T-helper 2 cell (primary cell): ENCODE measurements at places on chromosomes 13 and 19.

GRCh38 chr13:96020155-96020575 is 33.0 kb downstream of the UGGT2 start:
- DNase-seq = no peak

DNA sequence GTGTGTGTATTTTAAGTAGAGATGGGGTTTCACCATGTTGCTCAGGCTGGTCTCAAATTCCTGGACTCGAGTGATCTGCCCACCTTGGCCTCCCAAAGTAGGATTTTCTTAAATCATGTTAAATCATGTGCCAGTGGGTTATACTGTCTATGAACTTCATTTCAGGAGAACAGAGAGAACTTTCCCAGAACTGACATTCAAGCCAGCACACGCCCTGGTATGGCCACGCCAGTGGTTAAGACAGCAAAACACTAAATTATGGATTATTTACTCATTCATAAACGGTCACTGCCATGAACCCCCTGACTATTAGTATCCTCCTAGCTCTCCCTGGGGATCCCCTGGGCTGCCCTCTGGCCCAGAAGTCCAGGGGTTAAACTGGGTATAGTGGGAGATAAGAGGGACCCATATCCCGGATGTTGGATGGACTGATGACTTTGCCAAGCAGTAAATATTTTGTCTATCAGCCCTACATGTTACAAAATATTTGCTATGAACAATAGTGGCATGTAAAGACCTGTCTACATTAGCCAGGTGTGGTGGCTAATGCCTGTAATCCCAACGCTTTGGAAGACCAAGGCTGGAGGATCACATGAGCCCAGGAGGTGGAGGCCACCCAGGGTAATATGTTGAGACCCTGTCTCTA is 16.1 kb upstream of the STRN4 start:
- no peak for DNase-seq

- DNase-seq = no peak
Observed at GRCh38 chr13:83008212-83008929, 873.9 kb downstream of the SLITRK1 start.

DNA sequence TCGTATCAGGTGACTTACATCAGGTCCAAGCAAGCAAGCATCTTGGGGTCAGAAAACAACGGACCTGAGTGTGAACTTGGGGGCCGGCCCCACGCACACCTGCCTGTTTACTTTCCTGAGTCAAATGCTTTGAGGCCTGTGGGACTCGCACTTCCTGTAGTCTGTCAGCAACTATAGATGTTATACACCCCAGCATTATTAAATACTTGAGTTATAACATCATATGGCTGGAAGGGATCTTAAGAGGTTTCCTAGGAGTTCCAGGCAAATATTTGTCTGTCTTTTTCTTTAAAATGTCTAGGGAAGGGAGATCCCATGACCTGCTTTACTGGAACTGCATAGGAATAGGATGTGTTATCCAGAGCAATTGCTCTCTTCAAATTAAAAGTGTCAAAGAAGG is 280.6 kb downstream of the SHISA2 start:
- no peak for DNase-seq

- DNase-seq = no peak
Observed at GRCh38 chr13:50235604-50236342, 220.5 kb downstream of the KCNRG start.

DNA sequence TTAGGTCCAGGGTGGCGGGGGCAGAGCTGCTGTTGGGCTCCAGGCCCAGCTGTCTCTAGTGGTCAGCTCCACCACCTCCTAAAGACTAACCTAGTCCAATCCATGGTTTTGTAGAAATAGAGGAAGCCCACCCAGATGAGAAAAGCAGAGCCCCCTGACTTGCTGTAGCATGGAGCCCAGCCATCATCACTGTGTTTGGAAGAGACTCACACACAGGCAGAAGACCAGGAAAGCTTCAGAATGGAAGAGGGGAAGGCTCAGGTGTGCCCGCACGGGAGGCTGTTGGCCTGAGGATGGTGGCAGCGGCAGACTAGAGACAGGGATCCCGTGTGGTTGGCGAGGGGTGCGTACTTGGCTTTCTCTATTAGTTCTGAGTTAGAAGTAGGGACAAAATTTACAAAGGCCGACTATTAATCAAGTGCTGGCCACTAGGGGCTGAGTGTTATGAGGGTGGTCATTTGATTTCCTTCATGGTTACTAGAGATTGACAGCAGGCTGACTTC is 193.2 kb upstream of the SOX1 start:
- DNase-seq = no peak

- DNase-seq = no peak
Observed at GRCh38 chr13:23851106-23851505, 38.1 kb downstream of the MIPEP start.

GRCh38 chr13:83882606-83882959 is 309 bp upstream of the SLITRK1 start:
- no peak for DNase-seq

DNA sequence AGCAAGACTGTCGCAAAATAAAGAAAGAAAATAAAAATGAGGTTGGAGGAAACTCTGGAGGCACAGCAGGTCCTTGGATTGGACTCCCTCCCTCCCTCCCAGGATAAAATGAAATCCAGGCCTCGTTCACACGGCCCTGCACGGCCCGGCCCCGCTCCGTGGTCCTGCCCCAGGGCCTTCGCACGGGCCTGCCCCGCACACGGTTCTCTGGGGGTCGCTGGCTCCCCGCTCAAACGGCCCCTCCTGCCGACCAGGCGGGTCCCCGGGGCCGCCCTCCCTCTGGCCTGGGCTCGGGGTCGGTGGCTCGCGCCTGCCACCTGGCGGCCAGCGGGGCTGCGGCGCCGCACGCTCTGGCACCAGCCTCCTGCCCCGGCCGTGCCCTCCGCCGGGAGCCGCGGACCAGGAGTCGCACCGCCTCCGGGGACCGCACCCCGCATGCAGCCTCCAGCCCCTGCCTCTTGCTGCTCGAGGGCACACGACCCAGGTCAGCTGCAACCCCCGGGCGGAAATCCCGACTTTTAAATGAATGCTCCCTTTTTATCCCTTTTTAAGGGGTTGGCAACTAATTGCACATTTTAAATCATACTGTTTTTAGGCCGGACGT is 1.5 kb upstream of the WDR18 start:
- DNase-seq = peak; percentile 63

- DNase-seq = no peak
Observed at GRCh38 chr13:66036636-66037035, 1193.5 kb downstream of the PCDH9 start.

DNA sequence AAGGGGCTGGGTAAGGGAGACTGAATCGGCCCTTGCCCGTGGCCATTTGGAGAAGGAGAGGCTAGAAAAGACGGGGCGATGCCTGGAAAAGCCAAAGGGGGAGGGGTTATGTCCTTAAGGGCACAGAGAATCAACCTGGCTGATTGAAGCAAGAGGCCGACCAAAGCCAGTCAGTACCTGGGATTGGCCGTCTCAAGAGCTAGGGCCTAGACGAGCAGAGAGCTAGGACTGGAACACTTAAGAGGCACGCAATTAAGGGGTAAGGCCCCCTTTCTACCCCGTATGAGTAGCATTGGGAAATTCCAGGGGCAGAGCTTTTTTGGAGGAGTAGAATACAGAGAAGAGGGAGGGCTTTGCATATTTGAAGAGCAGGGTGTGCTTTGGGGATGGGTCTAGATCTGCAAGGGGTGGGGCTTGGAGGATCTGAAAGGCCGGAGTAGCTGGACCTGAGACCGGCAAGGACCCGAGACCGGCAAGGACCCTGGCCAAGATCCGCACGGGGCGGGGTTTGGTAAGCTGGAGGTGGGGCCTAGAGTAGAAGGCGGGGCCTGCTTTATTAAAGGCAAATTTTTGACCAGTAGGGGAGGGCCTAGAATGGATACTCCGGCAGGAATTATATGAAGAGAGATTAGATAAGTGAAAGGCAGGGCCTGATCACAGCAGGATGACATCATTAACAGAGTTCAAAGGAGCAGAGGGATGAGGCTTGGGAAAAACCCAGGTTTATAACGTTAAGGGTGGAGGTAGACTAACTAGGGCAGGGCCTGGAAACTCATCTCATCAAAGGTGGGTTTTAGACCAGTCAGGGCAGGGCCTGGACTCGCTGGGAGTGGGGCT is 10.7 kb upstream of the CACNG6 start:
- no peak for DNase-seq

GRCh38 chr13:91747186-91747585 is 348.8 kb downstream of the GPC5 start:
- no peak for DNase-seq

GRCh38 chr13:82298106-82298505 is 1584.2 kb downstream of the SLITRK1 start:
- DNase-seq = no peak

DNA sequence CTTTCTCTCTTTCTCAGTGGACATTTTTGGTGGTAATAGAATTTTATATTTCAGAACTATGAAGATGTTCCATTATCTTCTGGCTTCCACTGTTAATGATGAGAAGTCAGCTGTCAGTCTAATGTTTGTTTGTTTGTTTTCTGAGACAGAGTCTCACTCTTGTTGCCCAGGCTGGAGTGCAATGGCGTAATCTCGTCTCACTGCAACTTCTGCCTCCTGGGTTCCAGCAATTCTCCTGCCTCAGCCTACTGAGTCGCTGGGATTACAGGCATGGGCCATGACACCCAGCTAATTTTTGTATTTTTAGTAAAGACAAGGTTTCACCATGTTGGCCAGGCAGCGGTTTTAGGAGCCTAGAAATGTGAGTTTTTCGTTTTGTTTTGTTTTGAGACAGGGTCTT is 4.7 kb downstream of the ZNF317 start:
- no peak for DNase-seq

- DNase-seq = no peak
Observed at GRCh38 chr13:50838031-50838430, 5.5 kb downstream of the DLEU7 start.

GRCh38 chr13:31242367-31242766 is 42.6 kb downstream of the B3GLCT start:
- DNase-seq = no peak

- peak; percentile 65 for DNase-seq
Observed at GRCh38 chr13:48492470-48493065, 40.3 kb downstream of the RCBTB2 start.

GRCh38 chr19:3408996-3409345 is 42.6 kb downstream of the NFIC start:
- no peak for DNase-seq

GRCh38 chr13:42883771-42884467 is 102.5 kb downstream of the FAM216B start:
- DNase-seq = no peak

GRCh38 chr13:69935043-69935442 is 172.6 kb upstream of the ATXN8OS start:
- DNase-seq = no peak

- DNase-seq = no peak
Observed at GRCh38 chr13:73369095-73369494, 310.3 kb downstream of the KLF5 start.

GRCh38 chr13:100447831-100448230 is 140.8 kb downstream of the GGACT start:
- DNase-seq = no peak

- DNase-seq = no peak
Observed at GRCh38 chr19:46423188-46423587, 5.5 kb downstream of the PNMA8C start.

DNA sequence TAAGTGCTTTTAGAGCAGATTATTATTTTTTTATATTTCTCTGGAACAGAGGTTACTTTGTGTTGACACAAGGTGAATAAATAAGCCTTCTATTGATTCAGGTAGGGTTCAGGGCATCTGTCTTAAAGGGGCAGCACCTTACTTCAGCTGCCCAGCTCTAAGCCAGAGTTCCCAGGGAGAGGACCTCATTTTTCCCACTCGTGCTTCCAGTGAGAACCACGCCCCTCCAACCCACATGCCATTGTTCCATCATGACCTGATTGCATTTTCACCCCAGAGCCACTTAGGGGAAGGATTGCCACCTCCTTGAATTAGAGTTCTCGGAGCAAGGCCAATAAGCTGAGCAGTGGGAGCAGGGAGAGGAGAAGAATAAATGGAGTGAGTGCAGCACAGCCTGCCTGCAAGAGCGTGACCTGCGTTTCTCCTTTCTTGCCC is 104.3 kb upstream of the FRY start:
- DNase-seq = no peak

GRCh38 chr19:48290401-48290770 is 20.5 kb downstream of the ZNF114 start:
- DNase-seq = no peak

- DNase-seq = no peak
Observed at GRCh38 chr13:100892981-100893380, 218.4 kb upstream of the TMTC4 start.
